ENCODE measurements at places on chromosomes 6 and 20.

- no peak for DNase-seq
Measured at GRCh38 chr6:87482366-87482765, 9.6 kb downstream of the SLC35A1 start.

- peak; percentile 1 for DNase-seq
Measured at GRCh38 chr6:114718186-114718585, 375.4 kb upstream of the HS3ST5 start.

GRCh38 chr6:73042892-73043291, 182.4 kb downstream of the KHDC1L start:
- no peak for DNase-seq

- DNase-seq, result no peak
Measured at GRCh38 chr6:74451953-74452352, 753.9 kb downstream of the COL12A1 start.

- no peak for DNase-seq
Measured at GRCh38 chr20:35510951-35511735, 18.3 kb downstream of the C20orf173 start.

DNA sequence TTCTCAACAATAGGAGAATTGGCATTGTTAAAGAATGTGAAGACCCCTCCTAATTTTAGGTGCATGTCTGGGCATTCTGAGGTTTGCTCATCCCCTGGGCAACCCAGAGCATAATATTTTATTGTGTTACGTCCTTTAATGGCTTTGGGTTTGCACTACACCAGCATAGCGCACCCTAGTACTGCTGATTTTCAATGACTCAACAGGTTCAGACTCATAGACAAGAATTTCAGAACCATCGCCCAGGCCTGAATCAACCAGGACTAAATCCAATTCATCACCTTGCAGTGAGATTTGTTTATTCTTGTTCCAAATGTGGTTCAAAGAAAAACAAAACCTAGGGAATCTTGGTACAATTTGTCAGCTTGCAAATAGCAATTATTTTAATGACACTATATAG, 137.8 kb upstream of the PHACTR1 start:
- DNase-seq, result peak; percentile 95

DNA sequence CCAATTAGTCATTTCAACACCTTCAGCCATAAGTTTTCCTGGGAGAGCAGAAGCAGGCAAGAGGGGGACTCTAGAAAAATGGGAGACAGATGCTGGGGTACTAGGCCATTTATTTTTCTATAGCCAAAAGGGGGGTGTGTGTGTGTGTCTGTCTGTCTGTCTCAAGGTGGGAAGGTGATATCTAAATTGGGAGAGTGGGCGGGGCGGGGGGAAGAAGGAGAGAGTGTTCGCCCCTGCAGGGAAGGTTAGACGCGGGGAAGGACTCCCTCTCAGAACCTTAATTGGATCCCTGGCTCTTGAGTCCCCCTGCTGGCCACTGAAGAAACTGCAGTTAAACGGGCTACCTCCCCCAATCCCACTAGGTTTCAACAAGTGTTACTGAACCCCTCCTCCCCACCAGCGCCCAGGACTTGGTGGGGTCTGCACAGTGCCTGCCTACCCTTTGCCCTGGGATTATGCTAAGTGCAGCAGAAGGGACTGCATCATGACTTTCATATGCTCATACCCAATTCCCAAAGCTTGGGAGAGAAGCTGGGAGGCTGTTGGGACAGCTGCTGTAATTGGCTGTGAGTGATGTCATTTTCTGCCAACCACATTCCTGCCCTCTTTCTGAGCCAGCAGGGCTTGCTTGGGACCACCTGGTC, 45.8 kb downstream of the FOXP4 start:
- DNase-seq, result peak; percentile 62

GRCh38 chr6:68559716-68560115, 75.4 kb upstream of the ADGRB3 start:
- peak; percentile 65 for DNase-seq

DNA sequence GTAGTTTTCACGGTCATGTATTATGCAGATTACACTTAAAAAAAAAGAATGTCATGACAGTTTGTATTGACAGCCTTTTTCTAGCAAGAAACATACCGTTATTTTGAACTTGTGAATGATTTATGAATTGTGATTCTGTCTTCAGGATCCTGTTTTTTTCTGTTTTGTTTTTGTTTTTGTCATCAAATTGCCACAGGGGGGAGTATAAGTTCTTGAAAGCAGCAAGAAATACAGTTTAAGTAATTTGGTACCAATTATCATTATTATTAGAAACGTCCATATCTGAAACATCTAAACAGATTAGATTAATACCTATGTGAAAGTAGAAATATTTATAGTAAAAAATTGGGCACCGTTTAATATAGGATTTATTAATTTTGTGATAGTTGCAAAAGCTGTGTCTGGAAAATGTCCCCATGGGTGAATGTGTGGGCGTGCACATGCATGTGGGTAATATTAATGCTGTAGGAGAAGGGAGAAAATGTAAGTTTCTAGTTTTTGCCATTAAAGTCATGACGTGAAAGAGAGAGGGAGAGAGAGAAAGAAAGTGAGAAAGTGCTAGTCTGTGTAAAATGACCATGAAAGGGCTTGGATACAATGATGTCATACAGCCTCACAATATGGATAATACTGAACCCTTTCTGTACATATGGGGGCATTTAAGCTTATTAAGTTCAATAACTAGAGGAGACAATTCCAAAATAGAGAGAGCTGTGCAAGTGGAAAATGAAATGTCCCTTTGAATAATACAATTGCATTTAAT, 9.4 kb upstream of the CCN2 start:
- DNase-seq, result no peak

DNA sequence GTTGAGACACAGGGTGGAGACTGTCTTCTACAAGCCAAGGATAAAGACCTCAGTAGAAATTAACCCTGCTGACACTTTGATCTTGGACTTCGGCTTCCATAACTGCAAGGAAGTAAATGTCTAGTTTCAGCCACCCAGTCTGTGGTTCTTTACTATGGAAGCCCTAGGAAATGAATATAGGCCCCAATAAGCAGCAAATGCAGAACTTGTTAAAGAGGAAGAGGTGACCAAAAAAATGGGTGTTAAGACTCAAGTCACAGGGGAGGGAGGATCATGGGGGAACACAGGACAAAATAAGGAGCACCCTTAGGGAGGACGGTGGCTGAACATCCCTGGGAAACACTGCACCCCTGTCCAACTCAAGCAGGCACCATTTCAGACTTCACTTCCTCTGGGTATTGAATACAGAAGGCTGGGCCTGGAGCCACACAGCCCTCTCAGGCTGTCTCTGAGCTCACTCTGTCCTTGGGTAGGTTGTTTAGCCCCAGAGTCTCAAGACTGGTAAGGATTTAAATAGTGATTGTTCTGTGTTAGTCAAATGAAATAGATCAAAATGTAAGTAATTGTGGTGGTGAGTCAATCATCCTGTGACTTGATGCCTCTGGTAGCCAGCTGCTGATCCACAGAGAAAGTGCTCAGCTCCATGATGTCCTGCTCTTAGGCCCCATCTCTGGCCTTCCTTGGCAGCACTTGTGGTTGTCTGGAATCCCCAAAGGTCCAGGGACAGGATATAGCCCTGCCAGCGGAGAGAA, 30.5 kb upstream of the SIRPD start:
- DNase-seq, result no peak

DNA sequence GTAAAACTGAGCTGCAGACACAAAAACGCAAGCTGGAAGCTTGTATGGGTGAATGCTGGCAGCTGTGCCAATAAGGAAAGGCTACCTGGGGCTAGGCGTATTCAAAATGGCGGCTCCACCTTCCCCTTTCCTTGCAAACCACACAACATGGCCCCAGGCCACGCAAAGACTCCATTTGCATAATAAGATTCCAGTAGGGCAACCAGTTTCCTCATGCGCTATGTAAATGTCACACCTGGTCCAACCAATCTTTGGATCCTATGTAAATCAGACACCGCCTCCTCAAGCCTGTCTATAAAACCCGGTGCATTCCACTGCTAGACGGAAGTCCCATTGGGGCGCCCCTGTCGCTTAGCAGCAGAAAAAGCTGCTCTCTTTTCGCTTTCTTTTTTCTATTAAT, 505.9 kb upstream of the BTBD3 start:
- no peak for DNase-seq

GRCh38 chr6:75210885-75211739, 5.3 kb upstream of the COL12A1 start:
- peak; percentile 77 for DNase-seq

- DNase-seq, result no peak
Measured at GRCh38 chr6:167543602-167544497, 219.0 kb downstream of the TTLL2 start.

DNA sequence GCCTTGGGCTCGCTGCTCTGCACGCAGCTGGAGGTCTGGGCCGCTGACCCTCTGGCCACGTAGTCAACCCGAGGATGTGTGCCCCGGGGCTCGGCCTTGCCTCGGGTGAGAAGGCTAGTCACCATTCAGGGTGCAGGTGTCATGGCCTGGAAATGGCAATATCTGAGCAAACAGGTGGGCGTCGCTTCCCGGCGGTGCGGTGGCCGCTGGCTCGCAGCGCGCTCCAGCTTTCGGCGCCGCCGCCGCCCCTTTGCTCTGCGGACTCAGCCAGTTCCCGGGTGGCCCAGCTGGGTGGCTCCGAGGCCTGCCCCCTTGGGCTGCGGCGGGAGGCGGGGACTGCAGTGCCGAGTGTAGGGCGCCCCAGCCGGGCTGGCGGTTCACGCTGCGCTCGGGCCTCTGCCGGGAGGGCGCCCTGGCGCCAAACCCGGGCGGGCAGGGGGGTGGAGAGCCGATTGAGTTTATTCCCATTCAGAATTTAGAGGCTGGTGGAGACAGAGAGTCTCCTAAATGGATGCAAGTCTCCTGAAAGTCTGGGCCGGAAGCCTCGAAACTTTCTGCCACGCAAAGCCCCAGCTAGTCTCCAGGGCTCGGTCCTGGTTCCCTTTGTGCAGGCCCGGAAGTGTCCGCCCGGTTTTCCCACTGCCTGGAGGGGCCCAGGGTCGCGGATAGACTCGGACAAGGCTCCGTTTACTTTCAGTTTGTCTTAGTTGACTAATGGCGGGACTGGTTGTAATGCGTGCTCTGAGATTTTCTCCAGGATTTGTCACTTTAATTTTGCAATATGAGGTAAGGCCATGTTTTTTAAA, 11.3 kb upstream of the TFAP2A start:
- DNase-seq, result peak; percentile 75

GRCh38 chr6:15348528-15348927, 102.7 kb downstream of the JARID2 start:
- DNase-seq, result no peak

DNA sequence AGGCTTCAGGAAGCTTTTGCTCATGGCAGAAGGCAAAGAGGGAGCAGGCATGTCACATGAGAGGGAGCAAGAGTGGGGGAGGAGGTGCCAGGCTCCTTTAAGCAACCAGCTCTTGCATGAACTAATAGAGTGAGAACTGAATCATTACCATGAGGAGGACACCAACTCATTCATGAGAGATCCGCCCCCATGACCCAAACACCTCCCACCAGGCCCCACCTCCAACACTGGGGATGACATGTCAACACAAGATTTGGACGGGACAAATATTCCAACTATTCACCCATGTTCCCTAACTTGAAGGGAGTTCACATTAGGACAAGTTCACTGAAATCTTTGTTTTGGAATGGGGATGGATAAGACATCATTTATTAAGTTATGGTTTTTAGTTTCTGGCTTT, 155.2 kb upstream of the ESR1 start:
- DNase-seq, result no peak

DNA sequence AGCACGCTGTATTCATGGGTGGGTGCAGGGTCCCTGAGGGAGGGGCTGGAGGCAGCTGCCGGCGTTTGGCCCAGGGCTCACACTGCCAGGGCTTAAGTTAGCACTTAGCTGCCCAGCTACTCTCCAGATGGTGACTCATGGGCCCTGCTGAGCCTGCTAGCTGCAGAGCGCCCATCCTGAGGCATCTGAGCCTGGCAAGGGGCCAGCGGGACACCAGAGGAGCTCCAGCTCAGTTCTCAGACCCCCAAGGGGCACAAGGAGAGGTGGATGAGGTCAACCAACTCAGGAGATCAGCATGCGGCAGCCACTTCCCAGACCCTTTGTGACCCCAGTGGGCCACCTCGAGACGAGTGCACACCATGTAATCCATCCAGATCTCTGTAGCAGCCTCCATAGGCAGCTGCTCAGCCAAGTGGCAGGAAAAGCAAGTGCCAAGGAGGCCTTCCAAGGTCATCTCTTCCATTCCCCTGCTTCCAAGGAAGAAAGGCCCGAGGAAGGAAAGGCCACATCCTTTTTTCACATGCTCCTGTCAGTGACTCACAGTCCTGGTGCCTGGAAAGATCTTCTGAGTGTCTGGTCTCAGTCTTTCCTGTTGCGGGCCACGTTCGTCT, 35.3 kb downstream of the FOXP4 start:
- peak; percentile 100 for DNase-seq

DNA sequence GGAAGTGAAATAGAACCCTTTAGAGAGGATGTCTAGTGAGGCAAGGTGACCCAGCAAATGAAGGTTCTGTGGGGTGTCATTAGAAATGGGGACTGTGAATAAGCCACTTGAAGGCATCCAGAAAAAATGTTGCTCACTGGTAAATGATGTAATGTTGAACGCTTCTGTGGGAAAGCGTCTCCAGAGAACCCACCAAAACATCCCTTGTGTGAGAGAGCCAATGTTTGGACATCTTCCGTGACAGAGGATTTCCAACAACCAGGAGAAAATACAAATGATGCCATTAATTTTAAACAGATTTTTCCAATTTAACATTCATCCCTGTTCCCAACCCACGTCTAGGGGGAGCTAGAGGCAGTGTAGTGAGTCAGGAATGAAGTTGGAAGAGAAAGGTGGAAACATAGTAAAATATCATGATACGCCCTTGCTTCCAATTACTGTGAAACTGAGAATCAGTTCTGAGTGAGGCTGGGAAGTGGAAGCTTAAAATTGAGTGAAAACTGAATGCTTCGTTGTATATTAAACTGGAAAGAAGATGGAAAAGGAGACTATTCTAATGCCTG, 584.2 kb downstream of the CD109 start:
- no peak for DNase-seq

DNA sequence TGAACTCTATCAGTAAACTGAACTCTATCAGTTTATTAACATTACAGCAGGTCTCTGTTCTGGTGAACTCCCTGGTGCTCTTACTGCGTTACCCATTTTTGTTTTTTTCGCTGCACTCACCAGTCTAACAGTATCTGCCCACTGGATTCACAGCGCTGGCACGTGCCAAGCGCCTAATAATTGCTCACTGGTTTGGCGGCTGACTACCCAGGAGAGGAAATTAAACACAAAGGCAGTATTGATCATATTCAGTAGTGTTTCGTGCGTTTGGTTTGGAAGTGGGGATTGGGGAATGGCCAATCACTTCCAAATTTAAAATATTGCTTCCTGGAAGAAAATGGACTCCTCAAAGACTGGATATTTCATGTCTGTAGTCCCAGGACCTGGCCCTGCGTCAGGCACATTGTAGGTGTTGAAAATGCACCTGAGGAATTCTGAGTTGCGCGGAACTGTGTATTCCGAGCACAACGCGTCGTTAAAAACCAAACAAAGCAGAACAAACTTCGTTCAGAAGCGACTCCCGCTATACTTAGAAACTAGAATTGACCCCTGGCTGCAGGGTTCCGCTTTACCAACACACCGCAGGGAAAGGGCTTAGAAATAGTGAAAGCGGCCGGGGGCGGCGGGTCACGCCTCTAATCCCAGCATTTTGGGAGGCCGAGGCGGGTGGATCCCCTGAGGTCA, 1.1 kb upstream of the RPS12 start:
- DNase-seq, result peak; percentile 69
